ENCODE measurements at places on chromosomes 2 and 18.

- DNase-seq: peak; percentile 40
Measured at GRCh38 chr2:232781765-232782164, 5.4 kb upstream of the KCNJ13 start.

GRCh38 chr2:45172760-45173392 lies 163.6 kb upstream of the SIX2 start:
- no peak for DNase-seq

DNA sequence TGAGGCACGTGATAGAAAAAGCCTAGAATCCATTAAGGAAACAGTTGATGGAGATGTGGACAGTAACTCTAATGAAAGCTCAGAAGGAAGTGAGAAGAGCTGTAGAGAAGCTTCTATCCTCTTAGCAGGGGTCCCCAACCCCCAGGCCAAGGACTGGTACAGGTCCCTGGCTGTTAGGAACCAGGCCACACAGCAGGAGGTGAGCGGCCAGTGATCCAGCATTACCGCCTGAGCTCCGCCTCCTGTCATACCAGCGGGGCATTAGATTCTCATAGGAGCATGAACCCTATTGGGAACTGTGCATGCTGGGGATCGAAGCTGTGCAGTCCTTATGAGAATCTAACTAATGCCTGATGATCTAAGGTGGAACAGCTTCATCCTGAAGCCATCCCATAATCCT lies 8.7 kb upstream of the IMP4 start:
- no peak for DNase-seq

DNA sequence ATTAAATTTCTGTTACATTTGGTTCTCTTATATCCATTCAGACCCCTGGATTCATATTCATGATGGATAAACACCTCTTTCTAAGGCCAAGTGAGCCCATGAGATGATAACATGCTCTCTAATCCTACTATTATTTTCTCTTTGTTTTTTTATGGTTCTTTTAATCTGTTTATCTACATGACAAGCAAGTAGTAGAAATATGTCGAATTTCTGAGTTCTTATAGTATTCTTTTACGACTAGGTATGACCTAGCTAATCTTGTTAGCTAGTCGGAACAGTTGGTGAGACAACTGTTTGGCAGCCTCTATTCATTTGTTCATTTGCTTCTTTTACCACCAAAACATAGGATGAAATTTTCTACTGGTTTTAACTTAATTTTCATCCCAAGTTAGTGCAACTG lies 98.1 kb upstream of the SCG2 start:
- DNase-seq: no peak

- no peak for DNase-seq
Measured at GRCh38 chr2:60453872-60454271, 99.6 kb downstream of the BCL11A start.

DNA sequence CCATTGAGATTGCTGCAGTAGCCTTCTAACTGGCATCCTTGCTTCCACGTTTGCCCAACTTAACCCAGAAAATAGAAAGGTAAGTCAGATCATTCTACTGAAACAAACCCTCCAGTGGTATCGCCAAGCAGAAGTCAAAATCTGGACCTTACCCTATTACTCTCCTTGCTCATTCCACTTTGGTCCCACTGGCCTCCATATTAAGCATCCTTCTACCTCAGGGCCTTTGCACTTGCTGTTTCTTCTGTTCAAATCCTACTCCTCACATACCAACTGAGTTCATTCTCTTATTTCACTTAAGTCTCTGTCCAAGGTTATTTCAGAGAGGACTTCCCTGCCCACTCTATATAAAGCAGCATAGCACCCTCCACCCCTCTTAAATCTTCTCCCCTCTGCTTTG lies 84.5 kb downstream of the SPRED2 start:
- no peak for DNase-seq

GRCh38 chr18:79384834-79385233 lies 10.9 kb upstream of the NFATC1 start:
- DNase-seq: no peak

DNA sequence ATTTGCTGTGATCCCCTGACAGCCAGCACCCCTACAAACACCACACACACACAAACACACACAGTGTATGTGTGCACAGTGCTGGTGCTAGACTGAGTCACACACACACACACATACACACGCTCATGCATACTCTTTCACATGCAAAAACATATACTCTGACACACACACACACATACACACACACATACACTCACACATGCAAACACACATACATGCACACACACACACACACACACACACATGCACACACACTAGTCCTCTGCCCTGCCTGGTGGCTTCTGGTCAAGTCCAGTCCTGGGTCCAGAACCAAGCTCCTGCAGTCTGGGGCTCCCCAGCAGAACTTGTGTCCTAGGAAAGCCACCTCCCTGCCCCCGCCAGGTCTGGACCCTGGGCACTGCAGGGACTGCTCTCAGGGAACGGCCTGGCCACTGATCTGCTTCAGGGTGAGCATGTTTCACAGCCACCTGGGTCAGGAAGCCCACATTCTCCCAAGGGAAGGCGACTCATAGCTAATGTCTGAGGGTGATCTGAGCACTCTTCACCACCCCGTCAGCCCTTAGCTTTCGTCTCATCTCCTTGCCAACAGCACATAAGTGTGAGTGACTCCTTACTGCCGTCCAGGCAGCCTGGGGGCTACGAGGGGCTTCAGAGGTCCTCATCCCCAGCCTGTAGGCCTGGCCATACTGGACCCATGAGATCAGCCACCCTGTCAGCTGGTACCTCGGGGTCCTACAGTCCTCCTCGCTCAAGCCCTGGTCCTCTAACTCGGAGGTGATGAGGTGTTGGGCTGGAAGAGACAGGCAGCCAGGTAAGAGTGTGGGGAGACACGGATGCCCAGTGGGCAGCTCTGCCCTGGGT lies 88.1 kb downstream of the MCFD2 start:
- DNase-seq: no peak

DNA sequence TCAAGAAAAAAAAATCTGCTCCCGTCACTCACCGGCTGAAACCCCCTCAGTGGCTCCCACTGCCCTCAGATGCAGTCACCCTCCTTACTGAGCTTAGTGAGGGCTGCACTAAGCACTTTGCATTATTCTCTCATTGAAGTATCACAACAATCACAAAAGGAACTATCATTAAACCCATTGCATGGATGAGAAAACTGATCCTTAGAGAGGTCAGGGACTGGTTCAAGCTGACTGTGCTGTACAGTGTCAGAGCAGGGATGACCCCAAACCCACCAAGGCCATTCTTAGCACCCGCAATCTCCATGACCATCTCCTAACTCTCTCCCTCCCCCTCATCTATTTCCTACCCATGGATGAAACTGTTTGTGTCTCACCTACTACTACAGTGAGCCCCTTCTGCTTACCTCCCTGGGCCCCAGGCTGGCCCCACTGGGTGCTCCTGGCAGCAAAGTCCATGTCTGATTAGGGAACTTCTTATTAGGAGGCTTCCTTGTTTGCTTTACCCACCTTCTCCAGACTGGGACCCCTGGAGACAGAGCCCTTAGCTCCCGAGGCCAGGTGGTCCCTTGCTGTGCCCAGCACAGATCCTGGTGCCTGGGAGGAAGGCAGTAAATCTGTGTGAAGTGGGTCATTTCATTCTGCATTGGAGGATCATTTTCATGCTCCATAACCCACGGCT lies 139.3 kb upstream of the ID2 start:
- no peak for DNase-seq

- no peak for DNase-seq
Measured at GRCh38 chr2:75428646-75429443, 131.9 kb downstream of the EVA1A start.

- DNase-seq: no peak
Measured at GRCh38 chr2:123715467-123715982, 309.6 kb upstream of the CNTNAP5 start.

- no peak for DNase-seq
Measured at GRCh38 chr2:68438455-68439303, 28.4 kb downstream of the FBXO48 start.

DNA sequence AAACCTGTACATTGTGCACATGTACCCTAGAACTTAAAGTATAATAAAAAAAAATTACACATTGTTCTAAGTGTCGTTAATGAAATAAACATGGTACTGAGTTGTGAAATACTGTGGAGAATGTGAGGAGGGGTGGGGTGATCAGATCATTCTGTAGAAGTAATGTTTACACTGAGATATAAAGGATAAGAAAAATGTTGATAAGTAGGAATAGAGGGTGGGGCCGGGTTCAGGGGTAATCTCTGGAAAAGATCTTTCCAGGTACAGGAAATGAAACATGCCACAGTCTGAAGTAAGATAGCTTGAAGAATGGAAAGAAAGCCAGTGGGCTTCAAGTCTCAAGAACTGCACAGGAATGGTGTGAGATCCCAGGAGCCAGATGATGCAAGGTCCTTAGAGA lies 1482.4 kb downstream of the LRP1B start:
- no peak for DNase-seq

GRCh38 chr2:143085125-143085784 lies 44.0 kb upstream of the ARHGAP15 start:
- DNase-seq: no peak

DNA sequence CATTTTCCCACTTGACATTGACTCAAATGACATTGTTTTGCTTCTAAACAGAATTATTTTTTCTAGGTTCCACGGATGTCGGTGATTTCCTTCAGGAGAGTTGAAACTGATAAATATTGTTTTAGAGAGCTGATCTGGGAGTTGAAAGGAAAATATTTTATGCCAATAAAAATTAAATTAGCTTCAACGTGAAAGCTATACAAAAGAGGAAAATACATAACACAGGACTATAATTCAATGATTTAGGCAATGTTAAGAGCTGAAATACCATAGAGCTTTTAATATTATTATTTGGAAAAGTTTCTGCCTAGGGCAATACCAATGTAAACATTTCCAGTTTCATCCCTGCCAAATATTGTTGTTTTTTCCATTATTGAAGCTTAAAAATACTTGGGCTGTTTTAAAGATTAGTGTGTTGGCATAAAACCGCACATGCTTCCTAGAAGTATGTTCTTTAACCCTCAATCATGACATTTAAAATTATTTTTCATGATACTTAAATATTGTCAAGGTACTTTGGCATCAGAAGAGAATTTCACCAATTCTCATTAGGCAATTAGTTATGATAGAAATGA lies 18.6 kb upstream of the PDE1A start:
- DNase-seq: no peak

DNA sequence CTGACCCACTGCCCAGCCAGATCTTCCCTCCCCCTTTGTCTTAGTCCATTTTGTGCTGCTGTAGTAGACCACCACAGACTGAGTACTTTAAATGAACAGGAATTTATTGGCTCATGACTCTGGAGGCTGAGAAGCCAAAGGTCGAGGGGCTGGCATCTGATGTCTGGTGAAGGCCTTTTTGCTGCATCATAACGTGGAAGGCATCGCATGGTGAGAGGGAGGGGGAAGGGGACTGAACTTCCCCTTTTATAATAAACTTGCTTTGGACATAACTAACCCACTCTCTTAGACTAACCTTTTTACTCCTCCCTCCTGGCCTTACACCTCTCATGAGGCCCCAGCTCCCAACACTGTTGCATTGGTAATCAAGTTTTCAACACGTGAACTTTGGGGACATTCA lies 83.8 kb downstream of the MAP4K4 start:
- DNase-seq: no peak

- DNase-seq: no peak
Measured at GRCh38 chr2:230348787-230349186, 21.8 kb downstream of the SP140L start.

GRCh38 chr2:142944721-142945120 lies 67.3 kb downstream of the KYNU start:
- DNase-seq: no peak

DNA sequence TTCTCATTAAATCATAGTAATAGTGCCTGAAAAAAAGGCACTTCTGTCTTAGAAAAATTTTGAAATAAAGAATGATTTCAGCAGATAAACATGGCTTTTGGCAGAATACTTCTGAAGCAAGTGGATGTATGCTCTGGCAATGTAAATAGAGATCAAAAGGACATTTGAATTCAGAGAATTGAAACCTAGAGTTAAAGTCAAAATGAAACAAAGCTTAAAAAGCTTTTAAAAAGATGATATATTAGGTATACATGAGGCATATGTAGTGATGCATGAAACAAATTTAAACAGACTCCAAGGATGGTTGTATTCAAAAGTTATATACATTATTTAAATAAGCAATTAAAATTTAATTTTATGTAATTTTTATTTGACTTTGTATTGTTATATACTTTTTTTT lies 1344.5 kb upstream of the TMEFF2 start:
- DNase-seq: no peak

DNA sequence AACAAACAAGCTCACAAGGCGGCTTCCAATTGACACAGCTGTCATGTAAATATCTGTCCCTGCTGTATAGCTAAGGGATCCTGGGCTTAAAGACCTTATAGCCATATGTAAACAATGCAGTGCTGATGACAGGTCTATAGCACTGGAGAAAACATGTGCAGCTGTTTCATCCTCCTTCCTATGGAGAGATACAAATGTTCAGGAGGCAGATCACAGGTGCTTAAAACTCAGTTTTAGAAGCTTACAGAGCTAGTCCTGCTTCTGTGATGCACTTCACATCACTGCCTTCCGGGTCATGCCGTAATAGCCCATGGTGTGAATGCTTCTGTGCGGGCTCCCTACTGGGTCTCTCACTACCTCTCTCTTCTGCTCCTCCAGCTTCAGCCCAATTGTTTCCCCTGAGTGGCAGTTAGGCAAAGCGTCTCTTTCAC lies 262.4 kb upstream of the CHST9 start:
- DNase-seq: no peak

DNA sequence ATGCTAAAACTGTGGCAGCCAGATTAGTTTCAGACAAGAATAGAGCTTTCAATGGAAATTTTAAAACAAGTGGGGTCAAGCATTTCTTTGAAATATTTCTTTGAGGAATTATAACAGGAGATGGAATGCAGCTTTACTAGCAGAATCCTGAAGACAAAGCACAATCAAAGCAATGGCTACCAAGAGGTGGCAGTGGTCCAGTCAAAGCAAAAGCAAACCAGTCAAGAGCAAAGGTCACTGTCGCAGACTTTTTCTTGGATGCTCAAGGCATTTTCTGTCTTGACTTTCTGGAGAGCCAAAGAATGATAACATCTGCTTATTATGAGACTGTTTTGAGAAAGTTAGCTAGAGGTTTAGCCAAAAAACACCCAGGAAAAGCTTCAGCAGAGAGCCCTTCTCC lies 351.2 kb upstream of the DLGAP1 start:
- DNase-seq: no peak

GRCh38 chr2:73292906-73293533 lies 328 bp downstream of the EGR4 start:
- DNase-seq: no peak

- no peak for DNase-seq
Measured at GRCh38 chr18:79332646-79333045, 63.1 kb upstream of the NFATC1 start.

GRCh38 chr18:987325-988186 lies 82.9 kb downstream of the ADCYAP1 start:
- DNase-seq: no peak

DNA sequence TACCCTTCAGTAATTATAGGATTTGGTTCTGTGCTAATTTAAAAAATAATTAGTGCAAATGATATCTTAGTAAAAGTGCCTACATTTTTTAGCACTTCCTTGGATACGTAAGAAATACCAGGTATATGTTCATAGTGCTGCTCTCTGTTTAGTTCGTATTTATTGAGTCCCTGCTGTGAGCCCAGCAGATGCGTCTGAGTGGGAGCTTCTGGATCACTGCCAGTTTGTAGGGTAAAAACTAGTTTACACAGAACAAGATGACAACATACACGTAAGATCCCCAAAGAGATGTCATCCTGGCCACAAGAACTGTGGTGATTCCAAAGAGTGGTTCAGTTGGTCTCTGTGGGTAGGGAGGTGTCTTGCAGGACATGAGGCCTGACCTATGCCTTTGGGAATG lies 103.2 kb downstream of the CTIF start:
- no peak for DNase-seq
